ENCODE measurements at places on chromosomes 5 and 9.

- no peak for DNase-seq
Observed at GRCh38 chr5:99305045-99305580, 376.3 kb upstream of the CHD1 start.

DNA sequence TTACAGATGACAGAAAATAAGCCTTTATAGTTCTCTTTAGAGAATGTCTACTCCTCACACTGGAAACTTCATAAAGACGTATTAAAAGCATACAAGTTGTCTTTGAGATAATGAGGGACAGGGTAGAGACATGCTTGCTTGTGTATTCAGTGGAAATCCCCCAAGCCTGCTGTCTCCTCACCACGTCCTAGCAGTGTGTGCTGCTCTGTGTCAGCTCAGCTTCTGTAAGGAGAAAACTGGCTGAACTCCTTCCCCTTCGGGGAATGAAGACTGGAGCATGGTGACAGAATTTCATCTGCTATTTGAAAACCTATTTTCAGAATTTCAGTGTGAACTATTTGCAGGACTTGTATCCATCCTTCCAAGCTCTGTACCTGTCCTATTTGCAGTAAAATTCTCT is 9.4 kb downstream of the OR2V2 start:
- DNase-seq = no peak

- no peak for DNase-seq
Observed at GRCh38 chr5:111931655-111932054, 174.7 kb upstream of the NREP start.

GRCh38 chr9:131969469-131969989 is 110.1 kb downstream of the MED27 start:
- DNase-seq = no peak

GRCh38 chr5:150153957-150154617 is 1.6 kb downstream of the PDGFRB start:
- DNase-seq = peak; percentile 86

DNA sequence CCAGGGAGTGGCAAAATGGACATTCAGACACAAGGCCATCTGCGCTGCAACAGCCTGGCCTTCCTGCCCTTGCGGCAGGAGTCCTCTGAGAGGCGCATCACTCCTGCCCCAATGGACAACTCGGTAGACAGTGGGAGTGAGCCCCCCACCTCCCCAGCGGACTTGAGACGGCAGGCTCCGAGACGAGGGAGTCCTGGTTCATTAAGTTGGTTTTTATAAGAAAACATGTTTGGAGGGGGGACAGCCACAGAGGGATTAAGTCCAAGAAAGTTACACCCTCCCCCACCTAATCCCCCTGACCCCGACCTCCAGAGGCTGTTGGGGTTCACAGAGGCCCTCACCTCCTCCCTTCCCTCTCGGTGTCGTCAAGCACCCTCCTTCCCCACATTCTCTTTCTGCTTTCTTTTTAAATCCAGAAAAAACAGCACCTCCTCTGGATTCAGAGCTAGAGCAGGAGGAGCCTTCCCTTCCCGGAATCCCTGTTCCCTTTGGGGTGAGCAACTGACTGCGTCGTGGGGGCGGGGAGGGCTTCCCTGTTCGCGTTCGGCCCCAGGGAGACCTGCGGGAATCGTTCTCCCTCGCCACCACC is 1.8 kb upstream of the EGR1 start:
- no peak for DNase-seq

DNA sequence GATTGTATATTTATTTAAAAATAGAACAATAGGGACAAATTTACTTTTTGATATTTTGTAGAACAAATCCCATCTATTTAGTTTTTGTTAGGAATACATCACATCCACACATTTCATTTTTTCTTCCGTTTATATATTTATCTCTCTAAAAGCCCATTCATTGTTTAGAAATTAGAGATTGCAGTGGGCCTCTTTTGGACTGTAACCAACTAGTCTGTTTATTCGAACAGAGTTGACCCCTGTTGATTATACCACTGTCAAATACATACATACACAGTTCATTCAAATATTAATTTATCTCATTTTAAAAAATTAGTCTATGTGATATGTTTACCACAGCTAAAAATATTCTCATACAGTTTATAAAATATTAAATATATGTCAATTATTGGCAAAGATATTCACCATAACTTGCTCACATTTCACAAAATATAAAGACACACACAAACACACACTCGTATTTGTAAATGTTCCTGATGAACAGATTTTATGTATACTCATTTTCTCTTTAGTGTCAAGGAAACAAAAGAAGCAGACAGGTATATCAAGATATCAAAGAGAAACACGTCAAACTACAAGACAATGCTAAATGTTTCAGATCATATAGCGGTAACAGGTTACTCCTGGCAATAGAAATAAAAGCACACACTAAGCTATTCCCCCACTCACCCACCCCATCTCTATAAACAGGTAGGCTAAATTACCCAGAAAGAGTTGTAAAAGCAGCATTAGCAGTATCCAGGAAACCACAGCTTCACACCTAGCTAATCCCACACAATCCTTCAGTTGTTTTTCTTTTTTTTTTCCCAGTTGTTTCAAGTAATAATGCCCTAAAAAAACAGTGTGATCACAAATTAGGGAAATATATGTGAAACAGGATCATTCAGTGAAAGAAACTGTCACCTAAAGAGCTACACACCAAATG is 283.9 kb downstream of the ADAMTS6 start:
- no peak for DNase-seq

DNA sequence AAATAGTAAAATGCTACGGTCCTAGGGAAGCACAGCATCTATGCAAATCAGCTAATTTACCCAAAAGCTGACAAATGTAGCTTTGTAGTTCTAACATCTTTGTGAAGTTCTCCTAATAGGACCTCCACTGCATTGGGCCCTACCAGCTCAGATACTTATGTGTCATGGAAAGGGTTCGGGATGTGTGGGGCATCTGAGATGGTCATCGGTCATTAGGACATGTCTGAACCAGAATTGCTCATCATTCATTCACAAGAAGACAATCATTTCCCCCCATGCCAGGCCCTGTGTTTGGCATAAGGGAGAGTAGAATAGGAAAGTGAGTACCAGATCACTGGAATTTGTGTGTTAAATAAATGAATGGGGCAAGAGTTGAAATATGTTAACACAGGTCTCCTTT is 35.7 kb downstream of the PWWP2A start:
- no peak for DNase-seq

DNA sequence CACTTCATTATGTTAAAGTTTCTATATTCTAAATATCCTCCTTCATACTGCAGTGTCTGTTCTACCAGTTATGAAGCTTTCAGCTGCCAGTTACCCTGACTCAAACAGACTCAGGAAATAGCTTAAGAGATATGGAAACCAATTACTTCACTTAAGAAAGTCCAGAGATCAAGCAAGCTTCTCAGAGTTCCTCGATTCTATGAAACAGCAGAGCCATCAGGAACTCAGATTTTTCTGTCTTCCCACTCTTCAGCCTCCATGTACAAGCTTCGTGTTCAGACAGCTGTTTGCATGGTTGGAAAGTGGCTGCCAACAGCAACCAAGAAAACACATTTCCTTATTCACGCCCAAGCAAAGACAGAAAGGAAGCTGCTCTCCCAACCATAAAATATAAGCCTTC is 216.1 kb downstream of the ACTL7B start:
- no peak for DNase-seq

- DNase-seq = no peak
Observed at GRCh38 chr5:18114151-18114757, 480.0 kb downstream of the TAF11L14 start.

DNA sequence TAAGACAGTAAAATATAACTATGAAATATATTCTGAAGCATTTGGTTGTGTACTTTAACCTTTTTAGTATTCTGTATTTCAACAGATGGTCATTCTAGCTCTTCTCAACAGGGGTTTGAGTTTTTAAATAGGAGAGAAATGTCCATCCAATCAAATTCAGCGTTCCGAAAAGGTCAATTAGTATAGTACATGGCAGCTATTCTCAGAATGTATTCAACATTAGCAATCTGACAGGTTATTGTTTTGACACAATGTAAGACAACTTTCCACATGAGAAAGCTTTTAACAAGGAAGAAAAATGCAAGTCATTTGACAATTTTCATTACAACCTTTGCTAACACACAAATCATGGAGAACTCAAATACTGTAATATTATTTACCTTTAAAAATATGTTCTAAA is 996.3 kb upstream of the CDH10 start:
- no peak for DNase-seq

GRCh38 chr5:179763215-179763945 is 30.4 kb upstream of the LTC4S start:
- peak; percentile 77 for DNase-seq

- no peak for DNase-seq
Observed at GRCh38 chr5:582936-583635, 29.1 kb upstream of the CEP72 start.

DNA sequence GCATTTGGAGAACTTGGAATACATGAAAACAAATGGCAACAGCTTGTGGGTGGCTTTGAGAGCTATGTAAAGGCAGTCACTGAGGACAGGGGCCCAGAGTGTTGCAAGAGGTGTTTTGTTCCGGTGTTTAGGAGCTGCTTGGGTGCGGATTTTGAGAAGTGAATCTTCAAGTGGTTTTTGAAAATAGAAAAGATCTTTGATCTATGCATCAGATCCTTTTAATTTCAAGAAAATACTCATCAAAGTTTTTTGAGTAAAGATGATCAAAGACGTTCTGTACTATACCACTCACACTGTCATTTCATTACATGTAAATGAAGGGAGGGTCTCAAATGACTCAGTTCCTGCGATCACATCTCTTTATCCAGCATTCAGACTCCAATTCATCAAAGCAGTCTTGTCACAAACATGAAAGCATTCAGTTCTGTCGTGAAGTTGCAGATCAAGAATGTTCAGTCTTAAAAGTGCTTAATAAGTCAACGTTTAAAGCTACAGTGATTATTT is 112.5 kb downstream of the WDR41 start:
- no peak for DNase-seq

- no peak for DNase-seq
Observed at GRCh38 chr9:126617003-126617822, 3.5 kb downstream of the LMX1B start.

GRCh38 chr9:137924761-137925369 is 47.3 kb downstream of the CACNA1B start:
- no peak for DNase-seq

DNA sequence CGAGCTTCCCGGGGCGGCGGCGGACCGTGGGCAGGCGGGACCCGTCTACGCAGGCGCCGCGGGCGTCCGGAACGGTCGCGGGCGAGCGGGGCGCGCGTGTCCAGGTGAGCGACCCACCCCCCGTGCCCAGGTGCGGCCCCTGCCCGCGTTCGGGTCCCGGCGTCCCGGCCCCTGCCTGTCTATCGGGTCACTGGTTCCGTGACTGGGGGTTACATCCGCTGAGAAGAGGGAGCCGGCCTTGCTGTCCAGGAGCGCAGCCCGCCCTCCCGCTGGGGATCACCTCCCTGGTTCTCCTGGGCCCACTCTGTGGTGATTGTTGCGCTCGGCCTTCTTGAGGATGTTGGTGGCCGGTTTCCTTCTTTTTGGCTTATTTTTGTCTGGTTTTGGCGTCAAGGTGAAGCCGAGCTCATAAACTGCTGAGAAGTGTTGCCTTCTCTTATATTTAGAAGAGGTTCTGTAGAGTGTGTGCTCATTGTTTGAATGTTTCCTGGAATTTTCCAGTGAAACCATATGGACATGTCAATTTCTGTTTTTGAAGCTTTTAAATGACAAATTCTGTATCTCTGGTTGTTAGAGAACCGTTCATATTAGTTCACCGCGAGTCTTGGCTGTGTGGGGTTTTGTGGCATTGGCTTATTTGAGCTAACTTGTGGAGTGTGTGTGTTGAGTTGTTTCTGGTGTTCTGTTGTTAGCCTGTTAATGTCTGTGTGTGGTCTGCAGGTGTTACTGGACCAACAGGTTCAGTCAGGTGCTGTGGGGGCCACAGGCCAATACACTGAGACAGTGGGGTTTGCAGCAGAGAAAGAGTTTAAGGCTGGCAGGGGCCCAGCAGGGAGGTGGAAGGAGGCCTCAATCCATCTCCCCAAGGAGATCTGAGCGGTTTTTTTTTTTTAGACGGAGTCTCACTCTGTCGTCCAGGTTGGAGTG is 621 bp downstream of the CEP72 start:
- no peak for DNase-seq

GRCh38 chr5:155728146-155728856 is 598.7 kb upstream of the SGCD start:
- DNase-seq = peak; percentile 25

DNA sequence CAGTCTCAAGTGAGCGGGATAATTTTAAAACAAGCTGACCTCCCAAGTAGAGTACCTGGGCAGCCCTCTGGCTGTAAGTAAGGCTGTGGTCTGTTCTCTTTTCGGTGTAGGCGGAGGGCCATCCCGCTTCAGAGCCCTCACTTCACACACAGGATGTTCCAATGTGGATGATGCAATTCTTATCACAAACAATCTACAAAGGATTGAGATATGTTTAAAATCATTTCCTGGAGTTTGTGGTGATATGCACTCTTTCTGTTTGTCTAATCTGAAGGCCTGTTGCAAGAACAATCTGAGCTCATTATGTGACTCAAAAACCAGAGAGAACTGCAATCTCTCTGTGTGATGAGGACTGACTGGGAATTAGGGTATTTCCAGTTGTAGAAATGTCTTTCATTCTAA is 42.5 kb downstream of the ITGA2 start:
- DNase-seq = no peak

- no peak for DNase-seq
Observed at GRCh38 chr9:127523312-127523851, 72.1 kb downstream of the LRSAM1 start.

DNA sequence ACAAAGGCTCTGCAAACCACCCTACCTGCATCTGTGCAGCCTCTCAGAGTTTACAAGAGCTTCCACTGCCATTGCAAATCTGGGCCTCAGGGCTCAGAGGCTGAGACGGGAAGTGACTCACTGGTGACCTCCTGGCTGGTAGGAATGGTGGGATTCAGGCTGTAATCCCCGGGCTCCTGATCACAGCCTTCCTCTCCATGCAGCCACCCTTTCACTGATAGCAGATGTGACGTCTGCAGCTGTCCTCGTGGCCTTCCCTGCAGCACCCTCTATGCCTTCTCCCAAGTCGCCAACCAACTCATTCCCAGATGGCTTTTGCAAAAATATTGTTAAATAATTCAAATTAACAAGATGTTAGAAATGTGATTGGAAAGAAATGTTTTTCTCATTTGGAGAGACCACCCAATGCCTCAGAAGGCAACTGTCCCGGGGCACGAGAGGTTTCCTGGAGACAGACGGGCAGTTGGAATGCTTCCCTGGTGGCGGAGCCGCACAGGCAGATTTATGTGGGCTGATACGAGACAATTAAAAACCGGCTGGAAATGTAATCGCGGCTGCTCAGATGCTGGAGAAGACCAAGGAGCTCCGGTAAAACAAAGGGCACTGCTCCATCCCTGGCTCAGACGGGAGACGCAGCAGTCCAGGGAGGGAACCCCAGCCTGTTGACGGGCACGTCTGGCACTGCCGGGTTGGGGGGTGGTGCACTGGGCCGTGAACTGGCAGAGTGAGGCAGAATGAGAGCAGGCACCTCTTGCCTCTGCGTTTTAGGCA is 34.4 kb upstream of the SLC25A51 start:
- DNase-seq = peak; percentile 92

GRCh38 chr9:129803676-129804060 is 684 bp downstream of the TOR1B start:
- DNase-seq = no peak

- no peak for DNase-seq
Observed at GRCh38 chr5:58077416-58077815, 382.5 kb downstream of the PLK2 start.

GRCh38 chr9:94948567-94949235 is 222.2 kb downstream of the AOPEP start:
- no peak for DNase-seq
